ENCODE measurements at places on chromosomes 4 and X. TPM values are rescaled to one million over a fixed set of nuclear protein-coding genes. Genes with fewer than 3 reads are reported as not detected.

DNA sequence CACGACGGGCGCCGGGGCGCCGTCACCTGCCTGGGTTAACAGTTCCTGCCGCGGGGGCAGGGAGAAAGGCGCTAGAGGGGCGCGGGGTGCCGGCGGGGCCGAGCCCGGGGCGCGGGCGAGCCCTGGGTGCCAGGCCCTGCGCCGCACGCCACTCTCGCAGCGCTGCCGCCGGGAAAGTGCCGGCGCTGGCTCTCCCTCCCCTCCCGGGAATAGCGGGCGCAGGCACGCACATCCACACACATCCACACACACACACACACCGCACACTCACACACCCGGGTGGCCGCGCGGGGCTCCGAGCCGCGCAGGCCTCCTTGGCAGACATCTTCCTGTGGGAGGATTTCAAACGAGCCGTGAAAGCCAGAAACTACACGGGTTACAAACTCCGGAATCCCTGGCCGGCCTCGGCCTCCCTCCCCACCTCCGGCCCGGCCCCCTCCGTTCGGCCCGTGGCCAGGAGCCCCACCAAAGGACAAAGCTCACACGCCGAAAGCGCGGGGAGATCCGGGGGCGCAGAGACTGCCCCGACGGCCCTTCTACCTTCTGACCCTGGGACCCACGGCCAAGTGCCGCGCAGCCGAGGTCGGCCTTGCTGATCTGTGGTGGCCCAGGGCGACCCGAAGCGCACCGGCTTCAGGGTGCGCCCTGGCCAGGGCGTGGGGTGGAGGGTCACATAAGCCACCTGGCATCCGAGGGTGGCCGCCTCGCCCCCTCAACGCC is 92.3 kb downstream of the BCOR start:
- DNase-seq, result no peak

DNA sequence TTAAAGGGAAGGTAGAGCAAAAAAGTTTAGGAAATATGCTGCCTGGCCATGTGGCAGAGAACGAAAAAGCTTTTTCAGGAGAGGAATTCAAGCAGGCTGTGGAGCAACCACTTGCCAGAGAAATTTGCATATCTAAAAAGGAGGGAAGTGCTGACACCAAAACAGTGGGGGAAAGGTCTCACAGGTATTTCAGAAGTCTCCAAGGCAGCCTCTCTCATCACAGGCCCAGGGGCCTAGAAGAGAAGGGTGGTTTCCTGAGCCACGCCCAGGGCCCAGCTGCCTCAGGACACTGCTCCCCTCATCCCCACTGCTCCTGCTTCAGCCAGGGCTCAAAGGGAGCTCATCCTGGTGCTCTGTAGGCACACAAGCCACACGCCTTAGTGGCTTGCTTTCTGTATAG is 29.9 kb upstream of the STS start:
- DNase-seq, result no peak

GRCh38 chr4:112516471-112517066 is 589 bp upstream of the NEUROG2 start:
- no peak for DNase-seq

DNA sequence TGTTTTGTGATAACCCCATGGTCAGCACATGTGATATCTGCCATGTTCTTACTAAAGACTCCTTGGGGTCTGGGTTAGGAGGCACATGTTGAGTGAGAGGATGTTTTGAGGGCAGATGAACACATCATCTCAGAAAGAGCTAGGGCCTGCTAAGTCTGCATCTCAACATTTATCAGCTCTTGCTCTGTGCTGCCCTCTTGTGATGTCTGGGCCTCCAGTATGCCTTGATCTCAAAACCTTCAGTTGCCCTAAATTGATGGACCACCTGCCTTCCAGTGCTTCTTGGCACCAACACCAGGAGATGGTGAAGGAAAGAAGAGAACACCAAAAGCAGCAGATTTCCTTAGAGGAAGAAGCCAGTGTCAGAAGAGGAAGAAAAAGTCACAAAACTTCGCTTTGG is 22.5 kb downstream of the MID1 start:
- peak; percentile 61 for DNase-seq

DNA sequence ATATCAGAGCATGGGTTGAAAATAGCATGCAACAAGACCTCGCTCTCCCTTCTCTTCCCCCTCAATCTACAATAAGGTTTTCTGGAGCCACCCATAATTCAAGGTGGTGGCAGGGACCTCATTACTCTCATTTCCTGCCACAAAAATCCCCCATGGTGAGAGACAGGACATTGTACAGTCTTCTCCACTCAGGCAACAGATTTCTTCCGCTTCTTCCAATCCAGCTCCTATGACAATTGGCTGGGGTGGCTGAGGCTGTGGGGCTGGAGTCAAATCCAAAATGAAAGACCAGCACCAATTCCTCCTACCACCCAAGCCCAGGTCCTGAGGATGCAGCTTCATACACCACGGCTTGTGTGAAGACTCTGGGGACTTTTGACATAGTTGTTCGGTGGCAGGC is 40.3 kb upstream of the NKRF start:
- no peak for DNase-seq

DNA sequence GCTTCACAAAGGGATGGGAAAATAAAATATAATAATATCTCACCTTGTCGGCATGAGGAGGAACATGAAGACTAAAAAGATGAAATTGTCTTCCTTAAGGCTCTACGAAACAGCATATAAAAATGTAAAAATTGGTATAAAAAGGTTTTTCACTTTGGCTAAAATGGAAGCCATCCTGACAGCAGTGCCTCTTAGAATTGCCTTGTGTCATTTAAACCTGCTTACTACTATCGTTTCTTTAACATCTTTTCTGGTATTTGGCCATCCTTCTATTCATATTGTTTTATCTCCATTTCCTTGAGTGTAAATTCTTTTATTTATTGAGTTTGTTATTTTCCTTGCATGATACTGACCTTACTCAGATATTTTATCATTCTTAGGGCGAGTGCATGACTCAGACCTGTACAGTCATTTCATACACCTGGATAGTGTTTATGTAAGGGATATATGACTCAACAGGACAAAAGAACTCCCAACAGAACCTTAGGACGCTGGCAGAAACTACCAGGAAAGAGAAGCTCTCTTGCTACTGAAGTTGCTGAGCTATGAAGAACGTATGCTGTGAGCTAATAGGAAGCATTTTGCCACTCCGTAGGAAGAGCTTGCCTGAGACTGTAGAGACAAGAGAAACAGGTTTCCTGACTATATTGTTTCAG is 5.8 kb upstream of the CDKN2AIP start:
- peak; percentile 96 for DNase-seq

HELT gene
- not detected for total RNA-seq

Data from MCF 10A (cell line).